Activated naive CD4-positive, alpha-beta T cell (primary cell): ENCODE measurements at places on chromosomes 4 and X.

DNA sequence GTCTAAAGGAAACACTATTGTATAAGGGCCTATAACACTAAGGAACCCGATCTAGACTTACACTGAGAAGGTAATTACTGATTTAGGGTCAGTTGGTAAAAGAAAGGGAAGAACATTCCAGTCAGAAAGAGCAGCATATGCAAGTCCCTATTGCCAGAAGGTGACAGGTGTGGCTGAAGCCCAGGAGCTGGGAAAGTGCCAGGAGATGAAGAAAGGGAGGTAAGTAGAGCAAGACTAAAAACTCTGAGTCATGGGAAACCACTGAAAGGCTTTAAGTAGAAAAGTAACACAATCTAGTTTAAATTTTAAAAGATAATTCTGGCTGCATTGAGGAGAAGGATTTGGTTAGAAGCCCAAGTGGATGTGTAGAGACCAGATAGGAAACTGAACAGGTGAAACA, 77.7 kb upstream of the INTU start:
- DNase-seq, result no peak

GRCh38 chr4:108052558-108053120, 63.0 kb downstream of the HADH start:
- DNase-seq, result no peak

- DNase-seq, result no peak
These were observed 887.1 kb upstream of the AGA start for GRCh38 chr4:178329226-178329872.

DNA sequence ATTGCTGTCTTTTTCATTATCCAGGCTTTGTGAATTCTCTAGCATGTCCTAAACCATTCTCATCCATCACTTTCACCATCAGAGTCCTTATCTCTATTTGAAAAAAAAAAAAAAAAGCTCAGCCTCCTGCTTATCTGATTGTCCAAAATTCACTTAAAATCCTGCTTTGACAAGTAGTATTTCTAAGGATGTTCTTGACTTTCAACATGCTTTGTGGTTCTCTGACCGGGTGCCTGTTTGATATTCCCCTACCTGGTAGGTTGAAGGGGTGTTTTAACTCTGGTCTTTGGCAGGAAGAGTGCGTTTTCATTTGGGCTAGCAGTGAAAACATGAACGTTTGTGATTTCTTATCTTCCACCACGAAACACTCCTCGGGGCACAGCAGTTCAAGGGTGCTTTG, 17.3 kb upstream of the BBS12 start:
- DNase-seq, result no peak

DNA sequence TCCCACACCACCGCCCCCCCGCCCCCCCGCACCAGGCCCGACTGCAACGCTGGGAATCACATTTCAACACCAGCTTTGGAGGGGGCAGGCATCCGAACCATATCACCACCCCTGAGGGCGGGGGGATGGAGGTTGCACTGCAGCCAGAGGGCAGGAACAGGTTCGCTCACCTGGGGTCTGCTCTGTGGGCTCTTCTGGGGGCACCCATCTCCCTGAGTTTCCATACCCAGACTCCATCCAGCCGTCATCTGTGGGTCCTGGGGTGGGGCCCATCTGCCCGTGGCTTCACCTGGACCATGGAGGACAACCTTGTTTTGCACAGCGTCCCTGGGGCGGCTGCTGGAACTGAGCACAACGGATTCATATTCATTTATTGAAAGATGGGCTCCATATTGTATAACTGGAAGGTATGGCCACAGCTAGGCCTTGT, 6.9 kb downstream of the PSAPL1 start:
- no peak for DNase-seq

DNA sequence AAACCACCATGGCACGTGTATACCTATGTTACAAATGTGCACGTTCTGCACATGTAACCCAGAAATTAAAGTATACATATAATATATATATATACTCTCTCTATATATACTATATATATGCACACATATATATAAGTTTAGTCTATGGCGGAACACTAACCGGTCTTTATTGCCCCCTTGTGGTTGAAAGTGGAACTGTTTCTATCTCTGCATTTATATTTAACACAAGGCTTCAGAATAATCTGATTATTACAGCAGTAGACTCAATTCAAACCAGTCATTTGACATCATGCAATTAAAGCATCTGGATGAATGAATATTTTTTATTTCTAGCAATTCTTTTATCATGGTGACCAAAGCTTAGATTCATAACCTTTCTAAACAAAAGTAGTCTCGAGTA, 14.6 kb downstream of the RAB9B start:
- DNase-seq, result no peak

DNA sequence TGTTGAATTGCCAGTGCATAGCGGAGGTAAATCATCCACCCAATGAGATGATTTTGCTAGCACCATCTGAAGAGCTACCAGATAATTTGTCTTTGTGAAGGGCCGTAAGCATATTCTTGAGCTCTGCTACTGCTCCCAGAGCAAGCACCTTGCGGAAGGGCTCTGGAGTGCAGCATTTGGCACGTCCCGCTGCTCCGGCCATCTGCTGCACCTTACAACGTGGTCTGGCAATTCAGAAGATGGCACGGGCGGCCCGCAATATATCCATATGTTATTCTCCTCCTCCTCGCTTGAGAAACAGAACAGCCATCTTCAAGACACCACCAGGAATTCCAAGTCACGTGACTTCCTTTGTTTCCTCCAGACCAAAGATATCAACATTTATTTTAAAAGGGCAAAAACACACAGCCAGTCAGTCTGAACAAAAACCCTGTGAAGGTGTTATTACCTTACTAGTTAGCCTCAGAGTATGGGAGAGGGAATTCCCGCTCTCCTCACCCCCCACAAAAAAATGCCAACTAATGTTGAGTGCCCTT, 1095.7 kb upstream of the TENM3 start:
- no peak for DNase-seq

DNA sequence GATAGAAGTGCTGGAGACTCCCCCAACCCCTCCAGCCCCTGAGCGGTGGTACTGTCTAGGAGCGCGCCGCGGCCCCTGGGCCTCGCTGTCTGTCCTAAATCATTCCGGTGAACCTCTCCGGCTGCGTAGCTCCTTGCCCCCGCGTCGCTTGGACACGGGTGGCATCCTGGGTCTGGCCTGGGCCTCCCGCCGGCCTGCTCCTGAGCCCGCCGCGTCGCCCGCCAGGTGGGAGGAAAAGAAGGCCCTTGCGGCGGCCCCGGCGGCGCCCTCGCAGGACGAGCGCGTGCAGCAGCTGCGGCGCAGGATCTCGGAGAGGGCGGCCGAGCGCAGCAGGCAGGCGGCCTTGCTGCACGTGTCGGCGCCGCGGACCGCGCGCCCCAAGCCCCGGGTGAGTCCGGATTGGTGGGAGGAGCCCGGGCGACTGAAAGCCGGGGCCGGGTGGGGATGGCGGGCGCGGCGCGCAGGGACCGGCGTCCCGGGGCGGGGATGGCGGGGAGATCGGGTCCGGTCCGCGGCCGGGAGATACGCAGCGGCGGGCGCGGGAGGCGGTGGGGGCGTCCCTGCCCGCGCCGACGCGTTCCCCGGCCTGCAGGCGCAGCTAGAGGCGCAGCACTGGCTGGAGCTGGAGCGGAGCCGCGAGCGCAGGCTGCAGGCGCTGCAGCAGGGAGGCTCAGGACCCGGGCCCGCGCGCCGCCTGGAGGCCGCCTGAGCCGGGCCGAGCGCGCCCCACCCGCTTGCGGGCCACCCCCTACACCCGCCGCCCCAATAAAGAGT, 6.5 kb upstream of the RNF4 start:
- DNase-seq, result peak; percentile 58

DNA sequence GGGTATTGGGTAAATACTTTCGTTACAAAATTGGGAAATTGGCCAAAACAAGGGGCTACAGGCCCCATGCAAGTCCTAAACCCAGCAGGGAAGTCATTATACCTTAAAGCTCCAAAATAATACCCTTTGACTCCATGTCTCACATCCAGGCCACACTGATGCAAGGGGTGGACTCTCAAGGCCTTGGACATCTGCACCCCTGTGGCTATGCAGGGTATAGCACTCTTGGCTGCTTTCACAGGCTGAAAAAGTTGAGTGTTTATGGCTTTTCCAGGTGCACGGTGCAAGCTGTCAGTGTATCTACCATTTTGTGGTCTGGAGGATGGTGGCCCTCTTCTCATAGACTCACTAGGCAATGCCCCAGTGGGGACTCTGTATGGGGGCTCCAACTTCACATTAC, 326.5 kb downstream of the TEX13C start:
- DNase-seq, result no peak

- DNase-seq, result no peak
These were observed 90.8 kb downstream of the PPP2R2C start for GRCh38 chr4:6381571-6382123.

DNA sequence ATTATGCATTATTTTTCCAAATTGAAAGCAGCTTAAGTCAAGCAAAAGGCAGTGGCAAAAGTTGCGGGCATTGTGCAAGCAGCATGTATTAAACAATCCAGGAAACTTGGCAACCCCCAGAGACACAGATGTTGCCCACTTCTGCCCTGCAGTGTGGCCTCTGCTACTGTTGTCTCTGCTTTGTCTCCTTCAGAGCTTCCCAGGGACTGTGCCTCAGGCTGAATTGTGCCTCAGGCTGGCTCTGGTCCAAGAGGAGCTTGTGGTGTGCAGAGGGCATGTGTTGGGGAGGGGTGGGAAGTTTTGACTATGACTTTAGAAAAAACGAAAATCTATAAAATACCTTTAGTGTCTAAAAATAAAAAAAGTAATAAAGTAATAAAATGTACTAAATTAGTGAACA, 201.4 kb downstream of the CCSER1 start:
- DNase-seq, result no peak

DNA sequence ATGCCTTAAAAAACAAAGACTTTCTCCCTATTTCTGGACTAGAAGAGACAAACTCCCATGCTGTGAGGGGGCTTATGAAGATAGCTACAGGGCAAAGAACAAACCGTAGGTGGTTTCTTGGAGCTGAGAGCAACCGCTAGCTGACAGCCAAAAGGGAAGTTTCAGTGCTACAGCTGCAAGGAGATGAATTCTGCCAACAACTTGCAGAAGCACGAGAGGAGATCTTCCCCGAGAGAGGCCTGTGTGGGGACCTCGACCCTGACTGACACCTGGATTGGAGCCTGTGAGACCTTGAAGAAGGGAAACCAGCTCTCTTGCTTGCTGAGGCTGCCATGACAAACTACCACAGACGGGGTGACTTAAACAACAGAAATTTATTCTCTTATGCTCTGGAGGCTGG, 183.8 kb upstream of the VCX3A start:
- no peak for DNase-seq

- DNase-seq, result no peak
These were observed 31.0 kb downstream of the TMSB4X start for GRCh38 chrX:13005661-13006473.

DNA sequence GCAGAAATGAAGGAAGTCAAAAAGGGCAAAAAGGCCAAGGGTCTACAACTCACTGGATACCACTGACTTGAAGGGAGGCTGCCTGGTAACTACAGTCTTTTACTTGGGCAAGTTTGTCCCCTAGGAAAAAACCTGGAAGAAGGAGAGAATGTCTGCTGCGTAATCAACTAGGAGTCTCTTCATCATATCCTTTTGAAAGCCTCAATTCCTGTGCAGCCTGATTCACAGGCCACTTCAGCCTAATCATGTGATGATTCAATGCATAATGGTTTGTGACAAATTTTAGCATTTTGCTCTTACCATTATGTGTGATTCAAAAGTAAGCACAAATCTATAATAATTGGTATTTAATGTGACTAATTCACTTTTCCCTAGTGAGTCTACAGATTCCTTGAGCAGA, 273.6 kb downstream of the FRMPD4 start:
- no peak for DNase-seq

GRCh38 chrX:33285550-33285949, 74.2 kb upstream of the DMD start:
- no peak for DNase-seq

GRCh38 chrX:4043951-4044350, 330.5 kb upstream of the PRKX start:
- no peak for DNase-seq

DNA sequence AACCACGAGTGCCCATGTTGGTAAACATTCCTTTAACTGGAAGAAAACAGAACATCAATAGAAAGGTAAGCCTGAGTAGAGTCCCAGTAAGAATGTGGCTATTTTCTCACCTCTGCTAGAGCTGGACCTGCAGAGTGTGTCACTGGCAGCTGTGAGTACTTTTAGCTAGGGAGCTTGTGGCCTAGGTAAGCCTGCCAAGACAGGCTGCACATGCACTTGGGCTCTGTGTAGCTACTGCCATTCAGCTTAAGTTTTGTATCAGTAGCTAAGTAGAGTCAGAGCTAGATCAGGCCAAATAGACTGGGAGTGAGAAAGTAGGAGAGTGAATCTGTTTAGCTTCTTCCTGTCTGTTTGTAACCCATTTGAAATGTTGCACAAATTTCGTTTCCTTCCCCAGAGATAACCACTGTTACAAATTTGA, 35.3 kb downstream of the RBPJ start:
- no peak for DNase-seq
